Muscle of back (tissue), 13 donors: ENCODE measurements at places on chromosomes 5 and 9.

- DNase-seq: no peak
These were observed 362.3 kb upstream of the POU5F2 start for GRCh38 chr5:94103514-94104245.

- DNase-seq: no peak
These were observed 172.8 kb downstream of the COL23A1 start for GRCh38 chr5:178417391-178417811.

GRCh38 chr5:78293851-78294247, 649 bp downstream of the AP3B1 start:
- DNase-seq: peak; percentile 28

- DNase-seq: no peak
These were observed 4.3 kb upstream of the GM2A start for GRCh38 chr5:151248651-151249050.

GRCh38 chr5:42360056-42360455, 63.2 kb upstream of the GHR start:
- peak; percentile 5 for DNase-seq

- no peak for DNase-seq
These were observed 780.8 kb upstream of the ARRDC3 start for GRCh38 chr5:92163906-92164305.

DNA sequence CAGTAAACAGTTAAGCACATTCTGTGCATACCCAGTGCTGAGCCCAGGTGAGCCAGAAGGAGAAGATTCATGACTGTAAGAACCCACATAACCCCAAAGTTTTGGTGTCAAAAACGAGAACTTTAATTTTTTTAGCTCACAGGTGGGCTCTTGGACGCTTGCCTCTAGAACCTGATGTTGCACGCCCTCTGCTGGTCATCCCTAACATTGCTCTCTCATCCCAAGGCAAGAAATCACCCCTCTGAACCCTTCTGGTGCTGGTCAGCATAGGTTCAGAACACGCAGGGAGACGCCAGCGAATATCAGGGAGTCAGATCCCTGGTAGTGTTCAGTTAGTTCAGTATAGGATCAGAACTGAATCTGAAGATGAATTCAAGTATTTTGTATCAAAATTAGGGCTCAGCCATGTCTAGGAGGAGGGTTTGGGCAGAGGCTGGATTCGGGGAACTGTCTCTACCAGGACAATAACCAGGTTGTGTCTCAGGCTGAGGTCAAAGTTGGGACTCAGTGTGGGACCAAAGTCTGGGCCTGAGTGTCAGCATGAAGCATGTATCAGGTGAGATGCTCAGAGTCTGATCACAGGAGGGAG, 4.1 kb upstream of the DNAJB5 start:
- DNase-seq: peak; percentile 38

DNA sequence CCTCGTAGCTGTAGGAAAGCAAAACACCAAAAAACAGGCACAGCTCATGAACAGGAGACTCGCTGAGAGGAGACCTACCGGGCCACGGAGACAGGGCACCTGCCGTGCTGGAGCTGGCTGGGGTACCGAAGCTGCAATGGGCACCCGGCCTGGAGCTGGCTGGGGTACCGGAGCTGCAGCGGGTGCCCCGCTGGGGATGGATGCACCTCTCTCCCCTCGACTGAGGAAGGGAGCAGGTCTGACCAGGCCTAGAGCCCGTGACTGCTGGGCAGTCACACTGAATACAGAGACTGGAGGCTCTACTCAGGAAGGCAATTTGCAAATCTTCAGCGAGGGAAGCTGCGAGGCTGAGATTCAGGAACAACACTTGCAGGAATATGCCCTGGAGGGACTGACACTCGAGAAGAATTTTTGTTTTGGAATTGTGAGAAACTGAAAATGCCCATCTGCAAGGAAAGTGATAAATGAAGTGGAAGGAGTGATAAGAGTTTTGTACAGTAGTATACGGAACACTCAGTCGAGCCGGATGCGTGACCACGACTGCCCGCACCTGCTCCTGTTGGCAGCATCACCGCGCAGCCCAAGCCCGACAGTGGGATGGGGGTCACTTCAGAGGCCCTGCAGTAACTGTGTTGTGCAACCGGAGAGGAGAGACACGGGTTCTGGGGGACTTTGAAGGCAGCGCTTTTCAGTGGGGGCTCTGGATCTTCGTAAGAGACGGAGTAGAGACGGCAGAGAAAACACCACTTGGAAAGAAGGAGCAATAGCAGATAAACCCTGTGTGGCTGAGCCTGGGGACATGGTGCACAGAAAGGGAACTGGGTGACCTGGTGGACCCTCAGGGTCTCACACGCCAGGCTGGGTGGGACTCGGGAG, 27.9 kb upstream of the LPCAT1 start:
- DNase-seq: peak; percentile 42

GRCh38 chr5:169222934-169223594, 77.9 kb downstream of the SLIT3 start:
- DNase-seq: no peak

GRCh38 chr9:126519660-126520420, 93.9 kb upstream of the LMX1B start:
- no peak for DNase-seq

DNA sequence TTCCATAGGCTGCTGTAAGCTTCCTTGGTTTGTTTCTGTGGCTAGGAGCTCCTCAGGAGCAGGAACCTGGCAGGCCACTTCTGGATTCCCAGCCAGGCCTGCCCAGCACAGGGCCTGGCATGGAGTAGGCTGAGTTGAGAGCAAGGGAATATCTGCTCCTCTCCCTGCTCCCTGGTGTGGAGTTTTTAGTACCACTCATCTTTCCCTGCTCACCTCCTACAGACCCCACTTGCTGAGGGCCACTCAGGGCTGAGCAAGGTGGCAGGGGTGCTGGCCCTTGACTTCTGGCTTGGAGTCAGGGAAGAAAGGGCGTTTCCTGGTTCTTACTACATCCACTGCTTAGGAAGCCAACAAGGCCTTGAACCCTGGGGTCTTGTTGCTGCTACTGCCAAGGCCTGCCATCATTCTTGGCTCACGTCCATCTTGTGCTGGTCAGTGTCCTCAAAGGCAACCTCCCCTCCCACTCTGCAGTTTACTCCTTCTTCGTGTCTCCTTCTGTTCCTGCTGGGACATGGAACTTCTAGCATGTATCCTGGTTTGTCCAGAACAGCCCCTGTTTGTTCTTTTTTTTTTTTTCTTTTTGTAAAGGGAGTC, 54.9 kb downstream of the PSD2 start:
- no peak for DNase-seq

- DNase-seq: peak; percentile 45
These were observed 3.8 kb upstream of the FBXW11 start for GRCh38 chr5:172010278-172010677.

GRCh38 chr9:982394-983230, 6.2 kb downstream of the DMRT3 start:
- DNase-seq: peak; percentile 62

DNA sequence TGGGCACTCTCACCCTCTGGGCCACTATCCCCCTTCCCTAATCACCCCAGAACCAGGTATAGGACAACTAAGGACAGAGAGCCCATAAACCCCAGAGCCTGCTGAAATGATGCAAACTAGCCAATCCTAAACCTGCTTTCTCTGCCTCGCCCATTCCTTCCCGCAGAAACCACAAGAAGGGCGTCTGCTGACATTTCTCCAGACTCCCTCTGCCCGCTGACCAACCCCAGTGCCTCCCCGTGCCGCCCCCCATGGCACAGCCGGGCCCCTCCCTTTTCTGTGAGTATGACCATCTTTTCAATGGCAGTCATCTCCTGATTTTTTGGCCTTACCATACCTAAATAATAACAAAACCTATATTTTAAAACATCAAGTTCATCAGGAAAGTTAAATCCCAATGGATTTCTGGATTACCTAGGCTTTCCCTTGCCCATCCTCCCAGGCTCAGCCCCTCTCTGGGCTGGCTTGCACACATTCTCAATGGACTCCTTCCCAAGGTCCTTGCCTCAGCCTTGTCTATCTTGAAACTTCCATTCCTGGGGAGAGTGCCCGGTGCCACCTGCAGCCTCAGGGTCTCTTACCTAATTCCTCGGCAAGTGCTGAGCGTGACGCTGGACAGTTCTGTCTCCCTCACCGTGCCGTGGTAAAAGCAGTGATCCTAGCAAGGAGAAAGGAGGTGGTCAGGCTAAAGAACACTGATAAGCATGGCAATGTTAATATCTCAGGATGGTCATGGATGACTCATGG, 45.2 kb downstream of the ADAM19 start:
- no peak for DNase-seq

- DNase-seq: no peak
These were observed 299.0 kb upstream of the MSX2 start for GRCh38 chr5:174425271-174425963.

DNA sequence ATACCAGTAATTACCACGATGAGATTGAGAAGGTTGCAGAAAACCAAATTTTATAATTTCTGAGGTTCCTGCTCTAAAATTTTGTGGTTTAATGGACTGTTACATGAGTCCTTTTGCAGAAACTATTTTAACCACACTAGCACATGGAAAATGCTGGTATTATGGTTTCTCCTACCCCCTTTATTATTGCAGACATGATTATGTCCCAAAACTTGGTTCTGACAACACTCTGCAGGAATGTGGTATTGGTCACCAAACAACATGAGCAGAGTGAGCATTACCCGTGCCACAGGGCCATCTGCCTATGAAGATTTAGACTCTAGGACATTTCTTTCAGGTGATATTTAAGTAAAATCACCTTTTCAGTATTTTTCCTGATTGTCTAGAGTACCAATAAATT, 2.8 kb upstream of the ECM2 start:
- no peak for DNase-seq

DNA sequence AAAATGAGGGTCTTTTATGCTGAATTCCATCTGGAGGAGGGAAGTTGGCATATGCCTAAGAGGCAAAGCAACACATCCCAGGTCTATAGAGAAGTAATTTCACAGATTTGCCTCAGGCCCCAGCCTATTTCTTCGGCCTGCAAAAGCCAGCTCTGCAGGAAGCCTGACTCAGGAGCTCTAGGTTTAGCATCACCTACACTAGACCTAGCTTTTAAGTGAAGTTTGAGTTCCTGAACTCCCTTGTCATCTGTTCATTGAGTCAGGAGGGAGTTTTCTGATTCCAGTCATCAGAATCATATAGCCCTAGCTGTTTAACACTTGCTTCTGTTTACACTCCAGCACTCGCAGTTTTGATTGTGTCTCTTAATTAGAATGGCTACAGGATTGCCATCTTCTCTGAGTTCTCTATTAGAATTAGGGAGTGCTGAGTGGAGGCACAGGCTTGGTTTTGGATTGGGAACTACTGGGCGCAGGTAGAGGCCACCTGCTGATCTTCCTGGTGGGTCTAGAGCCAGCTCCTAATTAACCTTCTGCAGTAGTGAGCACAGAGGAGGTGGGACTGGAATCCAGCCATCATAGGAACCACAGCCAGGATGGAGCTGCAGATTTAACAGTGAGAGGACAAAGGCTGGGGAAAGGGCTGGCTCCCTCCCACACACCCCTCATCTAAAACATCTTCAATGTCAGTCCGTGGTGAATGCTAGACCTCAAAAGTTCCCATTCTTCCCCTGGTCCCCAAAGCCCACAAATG, 179.5 kb downstream of the TRIO start:
- no peak for DNase-seq

- peak; percentile 99 for DNase-seq
These were observed at the start of gene RMI1 for GRCh38 chr9:83980395-83981125. Gene RMI1 (plus strand): TSS chr9:83980805. CDS start chr9:84000987, 20,182 bp downstream.

DNA sequence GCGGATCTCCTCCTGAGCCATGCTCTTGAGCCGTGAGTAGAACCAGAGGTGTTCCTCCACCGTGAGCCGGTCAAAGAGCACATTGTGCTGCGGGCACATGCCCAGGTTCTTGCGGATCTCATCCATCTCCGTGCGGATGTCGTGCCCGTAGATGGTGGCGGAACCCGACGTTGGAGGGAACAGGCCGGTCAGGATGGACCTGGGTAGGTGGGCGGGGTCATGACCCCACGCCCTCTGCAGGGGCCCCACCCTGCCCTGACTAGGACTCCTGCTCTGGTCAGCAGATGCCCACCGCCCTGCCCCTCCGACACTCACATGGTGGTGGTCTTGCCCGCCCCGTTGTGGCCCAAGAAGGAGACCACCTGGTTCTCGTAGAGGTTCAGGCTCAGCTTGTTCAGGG, 12.1 kb downstream of the ABCA2 start:
- DNase-seq: no peak

GRCh38 chr9:84054341-84055010, 73.9 kb downstream of the RMI1 start:
- peak; percentile 19 for DNase-seq

DNA sequence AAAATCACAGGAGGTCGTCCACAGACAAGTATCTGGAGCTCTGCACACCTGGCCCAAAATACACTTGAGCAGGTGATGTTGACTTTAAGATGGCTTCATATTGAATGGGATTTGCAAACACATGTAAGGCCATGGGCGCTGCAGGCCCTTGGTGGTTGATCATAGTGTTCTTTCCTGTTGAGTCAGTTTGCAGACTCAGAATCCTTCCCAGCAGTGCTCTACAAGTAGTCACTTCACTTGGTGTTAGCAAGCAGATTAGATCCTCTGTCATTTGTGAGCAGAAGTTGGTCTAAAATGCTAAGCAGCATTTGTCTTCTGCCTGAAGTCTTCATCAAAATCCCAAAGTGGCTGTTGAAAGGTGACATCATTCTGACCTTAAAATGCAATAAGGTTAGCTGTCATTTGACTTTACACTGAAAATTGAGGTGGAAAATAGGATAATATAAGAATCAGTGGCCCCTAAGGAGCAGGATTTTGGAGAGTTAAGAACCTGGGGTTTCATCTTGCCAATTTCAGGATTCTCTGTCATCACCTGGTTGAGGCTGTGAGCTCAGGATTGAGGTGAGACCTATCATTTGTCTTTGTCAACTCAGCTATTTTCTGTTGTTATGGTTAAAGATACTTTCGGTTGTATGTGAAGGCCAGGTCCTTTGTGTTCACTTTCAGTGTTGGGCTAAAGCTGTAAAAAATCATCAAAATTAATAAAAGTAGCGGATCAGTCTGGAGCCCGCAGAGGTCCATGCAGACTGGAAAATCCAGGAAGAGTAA, 114.5 kb downstream of the LRRC70 start:
- DNase-seq: no peak

DNA sequence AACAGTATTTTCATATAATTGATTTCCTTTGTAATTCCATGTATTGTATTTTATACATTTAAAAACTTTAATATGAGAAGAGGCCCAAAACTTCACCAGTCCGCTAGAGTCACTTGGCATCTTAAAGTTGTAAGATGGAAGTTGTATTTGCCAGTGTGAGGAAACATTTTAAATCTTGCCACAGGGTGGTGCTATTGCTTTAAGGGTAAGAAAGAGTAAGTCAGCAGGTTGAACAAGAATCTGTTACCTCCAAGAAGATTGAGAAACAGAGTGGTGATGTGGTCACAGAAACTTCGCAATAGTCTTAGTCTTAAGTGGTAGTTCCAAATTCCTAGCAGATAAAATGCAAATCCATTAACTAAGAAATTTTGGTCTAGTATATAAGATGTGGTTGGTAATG, 39.8 kb upstream of the RANBP6 start:
- peak; percentile 47 for DNase-seq

- DNase-seq: no peak
These were observed 1068.6 kb downstream of the TAF11L14 start for GRCh38 chr5:18702821-18703220.

DNA sequence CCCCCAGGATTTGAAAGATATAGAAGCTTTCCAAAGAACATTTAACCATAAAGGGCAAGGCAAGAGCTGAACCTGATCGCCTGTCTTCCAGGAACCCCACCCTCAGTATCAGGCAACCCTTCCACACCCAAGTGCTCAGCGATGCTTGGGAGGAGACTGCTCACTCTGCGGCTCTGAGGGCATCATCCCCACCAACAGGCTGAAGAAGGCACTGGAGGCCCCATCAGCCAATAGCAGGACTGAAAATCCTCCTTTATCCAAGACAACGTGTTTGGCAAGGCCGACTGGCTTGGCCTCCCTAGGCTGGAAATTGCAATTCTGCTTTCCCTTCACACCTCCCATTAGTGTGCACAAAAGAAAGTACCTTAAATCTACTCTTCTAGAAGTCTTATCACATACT, 1.4 kb upstream of the PPP2CA start:
- peak; percentile 16 for DNase-seq
